ENCODE measurements at places on chromosomes 11 and 22. TPM values are rescaled to one million over a fixed set of nuclear protein-coding genes. Genes with fewer than 3 reads are reported as not detected.

- no peak for DNase-seq
These were observed 134.4 kb downstream of the CSNK2A3 start for GRCh38 chr11:11218629-11218986.

BIK gene
- not detected for polyA plus RNA-seq

DNA sequence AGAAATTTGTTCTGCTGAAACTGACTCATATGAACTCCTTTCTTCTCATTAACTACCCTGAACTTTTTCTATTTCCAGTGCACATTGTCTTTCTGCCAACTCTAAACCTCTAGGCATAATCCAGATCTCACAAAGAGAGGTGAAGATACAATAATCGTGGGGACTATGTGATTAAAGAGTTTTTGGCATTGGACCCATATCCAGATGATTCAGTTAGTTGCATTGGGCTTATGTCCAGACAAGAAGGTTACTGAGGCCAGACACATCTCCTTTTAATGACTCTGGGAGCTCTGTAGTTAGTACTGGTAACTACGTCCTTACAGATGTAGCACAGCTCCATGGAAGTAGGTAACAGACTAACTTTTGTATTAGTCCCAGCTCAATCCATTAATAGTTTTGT, 273.0 kb downstream of the CASP12 start:
- DNase-seq = no peak

GRCh38 chr11:75594211-75594610, 32.2 kb downstream of the SERPINH1 start:
- no peak for DNase-seq

GRCh38 chr11:23897453-23898286, 599.2 kb upstream of the LUZP2 start:
- no peak for DNase-seq

SAA1 gene
- polyA plus RNA-seq = not detected

CST6 gene
- polyA plus RNA-seq = not detected

PRR14L gene
- polyA plus RNA-seq = 14.6 TPM

ADM2 gene
- polyA plus RNA-seq = 0.30 TPM

GRCh38 chr11:35859301-35859700, 84.6 kb upstream of the LDLRAD3 start:
- DNase-seq = no peak

DEFB131B gene
- not detected for polyA plus RNA-seq

- no peak for DNase-seq
These were observed 46.0 kb upstream of the MICAL2 start for GRCh38 chr11:12064136-12064953.

PANX2 gene
- 0.18 TPM for polyA plus RNA-seq

- no peak for DNase-seq
These were observed 69.1 kb upstream of the B3GAT1 start for GRCh38 chr11:134481135-134481534.

GRCh38 chr11:3796346-3796745, 1.0 kb downstream of the NUP98 start:
- DNase-seq = no peak

SERPING1 gene
- 88.8 TPM for polyA plus RNA-seq

GRCh38 chr22:43789452-43789851, 22.7 kb downstream of the EFCAB6 start:
- DNase-seq = no peak

GAL3ST1 gene
- polyA plus RNA-seq = 6.0 TPM

Measured in forelimb muscle (tissue), 1 donor.